Adipocyte (in vitro differentiated cells): ENCODE measurements at places on chromosomes 2 and 18.

GRCh38 chr2:216413882-216414281, 1.6 kb downstream of the SMARCAL1 start:
- no peak for DNase-seq

GRCh38 chr2:165173215-165173614, 30.6 kb downstream of the SCN3A start:
- no peak for DNase-seq

GRCh38 chr18:9711361-9712129, 3.4 kb downstream of the RAB31 start:
- no peak for DNase-seq

- DNase-seq: no peak
These were observed 24.1 kb upstream of the OTOS start for GRCh38 chr2:240164586-240164985.

DNA sequence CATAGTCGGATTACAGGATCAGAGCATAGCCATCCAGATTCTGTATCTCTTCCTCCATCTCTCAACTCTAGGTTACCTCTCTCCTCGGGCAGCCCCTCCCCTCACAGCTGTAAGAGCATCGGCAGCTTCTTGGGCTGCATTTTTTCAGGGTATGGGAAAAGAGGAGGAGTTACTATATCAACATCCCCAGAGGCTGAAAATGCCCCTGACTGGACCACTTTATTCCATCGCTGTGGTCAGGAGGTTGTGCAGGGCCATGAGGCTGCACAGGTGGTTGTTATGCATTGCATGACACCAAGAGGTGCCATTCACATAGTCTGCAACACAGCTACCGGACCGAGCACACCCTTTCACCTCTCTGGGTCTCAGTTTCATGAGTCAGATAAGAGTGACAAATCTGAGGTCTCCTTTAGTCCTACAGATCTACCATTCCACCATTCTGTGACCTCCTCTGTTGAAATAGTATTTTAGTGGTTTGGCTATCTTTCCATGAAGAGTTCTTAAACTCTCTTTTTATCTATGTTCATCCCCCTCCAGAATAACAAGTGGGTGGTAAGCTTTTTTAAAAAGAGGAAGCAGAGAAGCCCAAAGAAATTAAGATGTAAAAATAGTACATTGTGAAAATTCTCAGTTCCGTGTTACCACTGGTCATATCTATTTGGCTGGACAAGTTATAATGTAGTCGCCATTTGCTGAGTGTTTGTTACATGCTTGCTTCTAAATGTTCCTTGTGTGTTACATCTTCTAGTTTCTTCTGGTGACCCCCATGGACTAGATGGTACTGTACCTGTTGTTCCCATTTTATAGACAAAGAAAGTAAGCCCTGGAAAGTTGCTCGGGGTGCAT, 56.6 kb upstream of the SLC1A4 start:
- DNase-seq: no peak

DNA sequence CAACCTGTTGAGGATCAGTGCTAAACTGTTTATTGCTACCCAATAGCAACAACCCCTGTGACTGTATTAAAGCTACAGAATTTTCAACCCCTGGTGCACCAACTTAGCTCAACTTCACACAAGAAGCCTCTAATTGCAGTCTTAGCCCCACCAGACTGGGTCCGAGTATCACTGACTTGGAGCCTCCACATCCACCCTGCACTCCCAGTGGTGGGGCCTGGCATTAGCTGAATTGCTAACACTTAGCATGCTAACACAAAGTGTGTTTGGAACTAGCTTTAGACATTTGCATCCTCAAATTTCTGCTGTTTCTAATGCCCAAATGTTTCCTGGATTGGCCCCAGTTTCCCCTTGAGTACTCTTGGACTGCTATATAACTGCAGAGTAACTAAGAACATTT, 298.6 kb downstream of the AGPS start:
- DNase-seq: no peak

DNA sequence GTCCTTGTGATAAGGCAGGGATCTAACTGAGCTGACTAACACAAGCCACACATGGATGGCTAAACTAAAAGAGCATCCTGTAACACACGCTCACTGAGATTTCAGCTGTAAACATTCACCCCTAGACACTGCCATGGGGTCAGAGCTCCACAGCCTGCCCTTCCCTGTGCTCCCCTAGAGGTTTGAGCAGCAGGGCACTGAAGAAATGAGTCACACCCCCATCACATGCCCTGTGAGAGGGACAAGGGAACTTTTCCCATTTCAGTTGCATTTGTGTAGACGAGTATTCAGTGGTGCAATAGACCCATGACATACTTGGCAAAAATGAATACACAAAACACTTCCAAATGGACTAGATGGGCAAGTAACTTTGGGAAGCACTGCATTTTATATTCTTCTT, 402.4 kb upstream of the LRRTM1 start:
- no peak for DNase-seq

DNA sequence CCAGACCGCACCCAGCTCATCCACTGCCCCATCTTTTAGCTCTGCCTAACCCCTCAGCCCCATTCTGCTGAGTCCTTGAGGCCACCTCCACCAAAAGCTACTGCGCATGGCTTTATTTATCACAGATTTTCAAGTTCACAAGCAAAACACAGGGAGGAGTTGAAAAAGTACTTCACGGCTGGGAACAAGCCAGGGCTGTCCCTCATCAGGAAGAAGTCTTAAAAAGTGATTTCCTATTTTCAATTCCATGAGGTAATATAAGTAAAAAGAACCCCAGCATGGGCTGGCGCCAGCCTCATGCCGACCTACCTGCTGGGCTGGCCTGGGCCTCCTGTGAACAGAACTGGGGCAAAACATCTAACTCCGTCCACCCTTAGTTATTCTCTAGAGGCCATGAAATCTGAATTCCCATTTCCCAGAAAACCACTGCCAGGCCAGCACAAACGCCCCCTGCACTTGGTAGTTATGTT, 69.0 kb downstream of the POLR1A start:
- DNase-seq: no peak

DNA sequence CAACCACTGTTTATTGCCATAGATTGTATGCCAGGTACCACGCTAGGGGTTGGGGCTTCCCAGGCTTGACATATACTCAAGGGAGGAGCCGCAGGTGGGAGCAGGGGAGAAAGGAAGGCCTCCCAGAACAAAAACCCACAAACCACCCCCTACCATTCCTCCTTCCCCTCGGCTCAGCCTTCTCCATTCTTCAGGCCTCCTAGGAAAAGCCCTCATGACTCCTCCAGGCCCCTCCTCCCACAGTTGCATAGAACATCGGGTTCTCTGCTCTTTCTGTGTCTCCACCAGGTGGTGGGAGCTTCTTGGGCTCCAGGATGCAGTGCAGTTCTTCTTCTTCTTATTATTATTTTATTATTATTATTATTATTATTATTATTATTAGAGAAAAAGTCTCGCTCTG, 80.3 kb downstream of the ZFP36L2 start:
- DNase-seq: no peak
